ENCODE measurements at places on chromosomes 2 and 18.

DNA sequence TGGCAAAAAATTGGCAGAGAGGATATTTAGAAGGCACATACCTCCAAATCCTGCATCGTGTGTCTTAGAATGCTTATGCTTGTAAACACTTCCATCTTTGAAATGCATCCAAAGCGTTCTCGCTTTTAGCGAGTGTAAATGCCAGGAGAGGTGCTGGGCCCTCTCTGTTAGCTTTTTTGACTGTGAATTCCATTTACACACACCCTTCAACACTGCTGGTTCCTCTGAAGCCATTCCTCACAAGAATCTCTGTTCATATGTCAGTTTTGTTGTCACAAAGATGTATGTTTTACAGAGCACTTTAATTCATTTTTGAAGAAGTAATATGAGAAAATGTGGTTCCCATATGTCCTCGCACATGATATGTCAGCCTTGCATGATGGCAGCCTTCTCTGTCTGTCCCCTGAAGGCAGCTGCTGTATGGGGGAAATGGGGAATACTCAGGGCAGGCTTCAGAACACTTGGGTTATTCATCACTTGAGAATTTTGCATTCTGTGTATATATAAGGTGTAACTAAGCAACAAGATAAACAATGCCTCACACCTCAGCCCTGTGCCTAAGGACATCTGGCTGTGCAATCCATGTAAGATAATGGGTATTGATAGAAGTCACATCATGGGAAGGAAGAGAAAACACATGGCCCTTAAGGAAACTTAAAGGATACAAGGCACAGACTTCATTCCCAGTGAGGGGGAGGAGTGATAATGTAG is 52.3 kb downstream of the RAB27B start:
- peak; percentile 68 for DNase-seq

- DNase-seq = no peak
These were observed 9.6 kb downstream of the EMX1 start for GRCh38 chr2:72926811-72927465.

DNA sequence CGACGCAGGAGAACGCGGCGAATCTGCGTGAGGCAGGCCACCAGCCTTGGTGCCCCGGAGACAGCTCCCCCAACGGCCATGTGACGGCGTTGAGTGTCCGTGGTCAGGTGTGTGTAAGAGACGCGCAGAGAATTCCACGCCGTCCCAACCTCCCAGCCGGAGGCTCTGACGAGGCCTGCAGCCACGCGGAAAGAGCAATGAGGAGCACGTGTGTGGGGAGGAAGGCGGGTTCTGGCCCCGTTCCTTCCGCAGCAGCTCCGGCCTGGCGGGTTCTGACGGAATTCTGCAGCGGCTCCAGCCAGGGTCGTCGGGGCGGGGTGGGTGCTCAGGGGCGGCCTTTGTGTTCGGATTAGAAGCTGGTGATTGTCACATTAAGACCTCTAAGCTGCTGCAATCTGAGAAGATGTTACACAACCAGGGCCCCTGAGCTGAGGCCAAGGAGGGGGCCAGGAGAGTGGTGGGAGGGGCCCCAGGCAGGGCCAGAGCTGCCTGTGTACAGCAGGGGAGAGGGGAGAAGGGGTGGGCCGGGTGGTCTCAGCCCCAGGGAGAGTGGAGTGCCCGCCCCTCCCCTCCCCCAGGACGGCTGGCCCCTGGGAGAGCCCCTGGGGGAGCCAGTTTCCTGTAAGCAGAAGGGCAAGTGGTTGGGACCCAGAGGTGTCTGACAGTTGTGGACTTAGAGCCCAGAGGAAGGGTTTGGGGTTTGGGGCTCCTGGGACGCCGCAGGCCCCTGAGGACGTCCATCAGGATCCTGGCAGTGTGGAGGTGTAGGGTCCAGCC is 5.1 kb upstream of the GAL3ST2 start:
- peak; percentile 53 for DNase-seq

DNA sequence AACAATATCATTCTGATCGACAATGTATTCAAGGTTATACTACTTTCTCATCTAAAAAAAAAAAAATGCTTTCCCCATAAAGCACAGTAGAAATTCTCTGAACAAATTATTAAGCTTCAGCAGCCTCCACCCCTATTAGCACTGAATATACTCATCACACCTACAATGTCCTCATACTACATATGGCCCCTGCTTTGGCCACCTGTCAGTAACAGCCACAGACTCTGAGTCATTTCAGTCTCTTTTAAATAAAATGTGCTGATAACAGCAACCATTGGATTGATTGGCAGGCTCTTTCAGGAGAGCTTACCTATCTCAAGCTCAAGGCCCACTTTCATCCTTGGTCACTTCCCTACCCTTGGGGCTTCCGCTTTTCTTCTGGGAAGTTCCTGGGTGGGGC is 236.7 kb downstream of the TMX3 start:
- no peak for DNase-seq

GRCh38 chr2:217932803-217933616 is 69.8 kb downstream of the TNS1 start:
- DNase-seq = no peak

- no peak for DNase-seq
These were observed 59.3 kb downstream of the LRRFIP1 start for GRCh38 chr2:237686659-237687136.

DNA sequence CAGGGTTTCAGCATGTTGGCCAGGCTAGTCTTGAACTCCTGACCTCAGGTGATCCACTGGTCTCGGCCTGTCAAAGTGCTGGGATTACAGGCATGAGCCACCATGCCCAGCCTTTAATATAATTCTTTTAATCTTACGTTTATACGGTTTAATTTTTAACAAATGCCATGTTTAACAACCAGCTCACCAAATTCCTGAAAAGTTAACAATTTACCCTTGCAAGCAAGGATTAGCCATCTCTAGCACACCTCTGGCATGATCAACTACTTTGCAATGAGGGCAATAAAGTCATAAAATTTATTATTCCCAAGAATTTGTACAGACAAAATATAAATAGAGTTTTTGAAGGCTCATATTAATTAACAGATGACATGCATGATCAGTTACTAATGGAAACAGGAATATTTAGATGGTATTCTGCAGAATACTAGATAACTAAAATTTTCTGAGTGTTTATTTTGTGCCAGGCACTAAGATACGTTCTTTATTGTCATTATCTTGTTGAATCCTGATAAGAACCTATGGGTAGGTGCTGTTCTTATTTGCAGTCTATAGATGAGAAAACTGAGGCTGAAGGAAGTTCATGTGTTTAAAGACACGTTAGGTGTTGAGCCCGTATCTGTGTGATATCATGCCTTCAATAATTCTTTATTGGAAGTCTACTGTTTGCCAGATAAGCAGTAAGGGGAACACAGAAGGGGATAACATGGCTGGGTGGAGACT is 190.1 kb downstream of the CDCA7 start:
- DNase-seq = no peak
